Naive B cell (primary cell): ENCODE measurements at places on chromosomes 1 and 21.

DNA sequence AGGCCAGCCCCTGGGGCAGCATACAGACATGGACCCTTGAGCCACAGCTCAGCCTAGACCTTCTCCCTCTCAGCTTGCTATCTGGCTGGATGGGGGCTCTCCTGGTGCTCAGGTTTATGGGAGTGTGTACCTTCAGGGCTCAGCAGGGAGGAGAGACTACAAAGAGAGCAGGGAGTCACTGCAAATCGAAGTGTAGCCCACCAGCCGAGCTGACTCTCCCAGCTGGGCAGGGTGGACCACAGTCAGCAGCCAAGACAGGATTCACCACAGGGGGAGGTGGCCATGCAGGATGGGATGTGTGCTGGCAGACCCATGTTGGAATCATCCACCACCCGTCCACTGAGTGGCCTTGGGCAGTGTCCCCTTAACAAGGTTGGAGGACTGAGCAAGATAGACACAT is 78.3 kb downstream of the GLIS1 start:
- no peak for DNase-seq

GRCh38 chr1:5351366-5351765 is 640.9 kb downstream of the NPHP4 start:
- DNase-seq: no peak

DNA sequence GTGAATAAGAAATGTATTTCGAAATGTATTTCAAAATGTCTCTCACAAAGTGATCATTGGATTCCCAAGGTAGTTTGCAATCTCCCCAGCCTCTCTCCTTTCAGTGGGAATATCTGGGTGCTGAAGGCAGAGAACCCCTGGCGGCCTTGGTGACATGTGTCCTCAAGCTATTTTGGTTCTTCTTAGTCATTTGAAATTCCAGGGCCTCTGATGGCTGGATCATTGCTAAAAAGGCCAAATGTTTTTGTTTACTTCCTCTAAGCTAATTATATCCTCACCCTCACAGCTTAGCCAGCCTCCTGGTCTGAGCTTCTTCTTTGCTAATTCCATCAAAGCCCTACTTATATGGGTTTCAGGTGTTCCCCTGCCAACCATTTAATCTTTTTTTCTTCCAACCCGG is 71.2 kb downstream of the LRRC40 start:
- DNase-seq: no peak

DNA sequence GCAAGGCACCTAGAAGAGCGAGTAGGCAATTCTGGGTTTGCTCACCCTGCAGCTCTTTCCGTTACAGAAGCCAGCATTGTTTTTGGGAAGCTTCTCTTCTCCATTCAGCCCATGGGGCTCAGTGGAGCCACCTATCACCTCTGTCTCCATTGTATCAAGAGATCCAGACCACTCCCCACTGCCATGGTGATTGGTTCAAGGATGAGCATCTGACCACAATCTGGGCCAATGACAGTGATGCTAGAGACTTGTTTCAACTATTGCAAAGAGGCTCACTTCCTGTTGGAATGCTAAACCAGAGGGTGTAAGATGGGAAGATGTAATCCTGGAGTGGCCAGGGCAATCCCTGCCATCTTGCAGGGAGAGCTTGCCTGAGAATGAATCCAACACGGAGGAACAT is 6.6 kb downstream of the SPATA21 start:
- no peak for DNase-seq

DNA sequence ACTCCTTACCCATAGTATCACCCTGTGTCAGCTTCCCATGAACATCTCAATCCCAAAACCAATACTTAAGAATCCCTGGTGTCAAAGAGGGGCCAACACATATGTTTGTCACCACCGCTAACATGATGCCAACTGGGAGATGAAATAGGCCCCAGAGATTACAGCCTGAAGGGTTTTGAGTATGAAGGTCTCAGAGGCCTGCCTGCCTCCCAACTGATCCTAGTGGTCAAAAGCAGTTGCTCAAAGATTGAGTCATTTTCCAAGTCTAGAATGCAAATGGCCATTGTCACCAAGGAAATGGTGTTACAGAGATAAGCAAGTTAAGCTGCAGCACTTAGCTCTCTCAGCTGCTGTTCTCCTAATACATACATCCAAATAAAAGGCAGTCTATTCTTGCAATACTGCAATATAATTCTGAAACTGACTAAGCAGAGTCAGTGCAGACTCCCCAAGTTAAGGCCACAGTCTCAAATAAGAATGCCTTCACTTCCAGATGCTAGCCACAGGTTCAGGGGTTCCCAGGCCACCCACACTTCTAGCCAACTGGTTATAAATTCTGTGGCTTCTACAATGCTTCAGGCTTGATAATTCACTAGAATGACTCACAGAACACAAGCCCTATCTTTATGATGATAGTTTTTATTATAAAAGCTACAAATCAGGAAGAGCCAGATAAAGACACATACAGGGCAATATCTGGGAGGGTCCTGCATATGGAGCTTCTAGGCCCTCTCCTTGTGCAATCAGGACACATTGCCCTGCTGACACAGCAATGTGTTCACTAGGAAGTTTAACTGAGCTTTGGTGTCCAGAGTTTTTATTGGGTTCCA is 18.7 kb downstream of the DUSP10 start:
- no peak for DNase-seq

GRCh38 chr1:67213164-67213563 is 46.9 kb downstream of the IL23R start:
- no peak for DNase-seq

DNA sequence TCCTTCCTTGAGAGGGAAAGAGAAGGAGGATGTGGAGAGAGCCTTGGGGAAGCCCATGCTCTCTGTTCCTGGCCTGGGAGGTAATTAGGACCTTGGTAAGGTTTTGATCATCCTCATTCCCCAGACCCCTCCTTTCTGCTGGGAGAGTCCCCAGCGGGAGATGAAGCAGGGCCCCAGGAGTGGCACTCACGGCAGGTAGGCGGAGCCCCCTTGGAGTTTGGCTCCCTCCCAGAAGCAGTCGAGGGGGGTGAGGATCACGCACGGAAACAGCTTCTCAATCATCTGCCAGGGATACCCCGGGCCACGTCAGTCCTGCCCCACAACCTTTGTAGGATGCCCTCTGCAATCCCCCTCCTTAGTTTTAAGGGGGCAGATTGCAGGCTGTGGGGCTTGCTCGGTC is 11.5 kb downstream of the PTCH2 start:
- DNase-seq: no peak

GRCh38 chr1:77562596-77563150 is 119.8 kb downstream of the ZZZ3 start:
- no peak for DNase-seq

- DNase-seq: no peak
These were observed 78.3 kb upstream of the BARHL2 start for GRCh38 chr1:90795431-90795830.

DNA sequence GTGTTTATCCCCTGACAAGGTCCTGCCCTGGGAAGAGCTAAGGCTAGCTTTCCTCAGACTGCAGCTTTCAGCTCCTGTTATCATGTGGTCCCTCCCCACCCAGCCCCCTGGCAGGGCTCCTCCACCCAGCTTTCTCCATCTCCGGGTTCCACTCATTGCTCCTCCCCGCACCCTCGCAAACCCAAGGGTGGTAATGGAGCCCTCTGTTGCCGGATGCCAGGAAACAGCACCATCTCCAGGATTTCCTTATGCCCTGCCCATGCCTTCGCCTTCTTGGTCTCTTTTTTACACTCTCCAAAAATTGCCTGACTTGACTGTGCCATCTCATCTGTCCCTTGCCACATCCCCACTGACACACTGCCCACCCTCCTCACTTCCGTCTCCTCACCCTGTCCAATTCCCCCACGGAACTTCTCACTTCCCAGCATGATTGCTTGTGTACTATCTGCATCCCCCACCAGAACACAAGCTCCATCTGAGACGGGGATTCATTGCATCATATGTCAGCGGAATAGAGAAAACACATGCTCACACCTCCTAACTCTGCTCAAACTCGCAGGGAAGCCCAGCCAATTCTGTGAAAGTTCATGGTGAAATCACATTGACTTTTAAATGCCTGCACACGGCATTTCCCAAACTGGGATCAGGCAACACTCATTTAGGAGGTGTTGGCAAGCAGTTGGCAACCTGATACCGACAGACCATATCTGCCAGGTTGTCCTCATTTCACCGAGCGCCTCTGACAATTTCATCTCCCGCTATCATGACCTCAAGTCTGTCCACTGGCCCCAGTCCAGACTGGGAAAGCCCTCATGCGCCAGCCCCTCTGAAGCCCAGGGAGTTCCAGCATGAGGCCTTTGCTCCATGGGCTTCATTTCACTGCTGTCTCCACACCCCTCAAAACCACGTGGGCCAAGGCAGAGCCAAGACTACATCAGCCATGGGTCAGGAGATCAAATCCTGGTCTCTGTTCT is 201.1 kb downstream of the MATN1 start:
- DNase-seq: no peak

- DNase-seq: no peak
These were observed 54.5 kb downstream of the TM2D1 start for GRCh38 chr1:61670445-61670844.

GRCh38 chr1:89721351-89721750 is 88.4 kb downstream of the LRRC8C start:
- no peak for DNase-seq
